Nephron progenitor cell (in vitro differentiated cells): ENCODE measurements at places on chromosomes 6 and 20.

DNA sequence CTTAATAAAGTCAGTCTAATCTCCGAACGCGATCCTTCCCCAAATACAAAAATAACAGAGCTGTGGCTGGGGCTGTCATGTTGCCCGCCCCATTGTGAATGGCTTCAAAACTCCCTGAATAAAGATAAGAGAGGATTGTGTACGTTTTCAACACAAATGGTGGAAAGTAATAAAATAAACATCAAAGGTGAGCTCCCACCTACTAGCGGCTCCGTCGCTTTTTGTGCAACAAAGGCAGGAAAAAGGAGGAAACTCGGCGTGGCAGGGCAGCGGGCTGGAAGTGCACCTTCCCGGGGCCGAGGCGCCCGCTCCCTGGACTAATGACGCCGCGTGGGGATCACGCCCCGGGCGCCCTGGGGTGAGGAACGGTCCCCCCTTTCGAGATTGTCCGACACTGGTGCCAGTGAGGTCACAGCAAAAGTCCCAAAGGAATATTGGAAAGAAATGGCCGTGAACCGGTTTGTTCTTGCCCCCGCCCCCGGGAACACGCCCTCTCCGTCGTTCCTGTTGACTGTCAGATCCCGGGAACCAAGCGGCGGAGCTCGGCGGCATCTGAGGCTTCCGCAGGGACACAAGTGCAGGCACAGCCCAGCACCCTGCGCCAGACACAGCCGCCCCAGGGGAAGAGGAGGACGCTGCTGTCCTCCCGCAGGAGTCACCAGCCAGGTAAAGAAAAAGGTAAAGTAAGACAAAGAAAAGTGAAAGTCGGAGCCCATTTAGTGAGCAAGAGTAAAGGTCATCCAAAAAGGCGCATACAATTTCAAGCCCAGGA lies 1.1 kb upstream of the FOXQ1 start:
- DNase-seq, result peak; percentile 56

DNA sequence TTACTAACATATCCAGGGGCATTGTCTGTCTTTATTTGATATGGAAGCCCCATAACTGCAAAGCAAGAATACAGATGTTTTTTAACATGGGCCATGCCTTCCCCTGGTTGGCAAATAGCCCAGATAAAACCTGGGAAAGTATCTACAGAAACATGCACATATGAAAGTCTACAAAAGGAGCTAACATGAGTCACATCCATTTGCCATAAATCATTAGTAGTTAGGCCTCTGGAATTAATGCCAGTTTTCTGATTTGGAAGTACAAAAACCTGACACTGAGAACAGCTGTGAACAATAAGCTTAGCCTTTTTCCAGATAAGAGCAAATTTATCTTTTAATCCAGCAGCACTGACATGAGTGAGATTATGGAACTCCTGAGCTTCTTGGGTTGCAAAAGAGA lies 418.0 kb upstream of the IMPG1 start:
- DNase-seq, result no peak

- peak; percentile 17 for DNase-seq
Observed at GRCh38 chr20:6135347-6135746, 12.5 kb upstream of the FERMT1 start.

DNA sequence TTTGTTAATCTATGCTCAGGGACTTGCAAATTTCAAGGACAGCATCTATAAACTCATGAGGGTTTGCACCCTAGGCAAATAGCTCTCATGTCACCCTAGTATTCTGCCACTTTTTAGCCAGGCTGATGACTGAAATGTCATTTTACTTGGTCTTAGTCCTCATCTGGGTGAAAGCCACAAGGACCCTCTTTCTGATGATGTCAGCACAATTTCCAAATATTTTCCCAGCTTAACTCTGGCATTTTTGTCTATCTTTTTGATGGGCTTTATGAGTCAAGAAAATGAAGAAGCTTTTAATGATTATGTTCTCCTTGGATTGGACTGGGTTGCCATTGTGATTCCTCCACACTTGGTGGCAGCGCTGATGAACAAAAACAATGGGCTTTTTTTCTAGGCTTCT lies 420.1 kb upstream of the BTBD3 start:
- DNase-seq, result no peak
